ENCODE measurements at places on chromosomes 1 and 21.

DNA sequence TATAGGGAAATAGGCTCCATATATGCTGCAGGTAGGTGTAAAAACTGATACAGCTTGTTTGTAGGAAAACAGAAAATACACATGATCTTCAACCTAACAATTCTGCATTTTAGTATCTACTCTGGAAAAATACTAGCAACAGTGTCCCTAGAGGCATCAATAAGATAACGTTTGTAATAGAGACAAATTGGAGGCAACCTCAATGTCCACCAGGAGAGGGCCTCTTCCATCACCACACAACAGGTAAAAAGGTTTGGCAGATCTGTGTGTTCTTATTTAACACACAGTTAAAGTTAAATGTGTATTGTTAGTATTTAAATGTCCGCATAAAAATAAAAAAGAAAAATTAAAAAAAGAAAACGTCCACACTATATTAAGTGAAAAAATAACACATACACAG, 5.4 kb downstream of the EIF2D start:
- no peak for DNase-seq

- no peak for DNase-seq
Measured at GRCh38 chr1:24237750-24238395, 50.8 kb upstream of the IFNLR1 start.

DNA sequence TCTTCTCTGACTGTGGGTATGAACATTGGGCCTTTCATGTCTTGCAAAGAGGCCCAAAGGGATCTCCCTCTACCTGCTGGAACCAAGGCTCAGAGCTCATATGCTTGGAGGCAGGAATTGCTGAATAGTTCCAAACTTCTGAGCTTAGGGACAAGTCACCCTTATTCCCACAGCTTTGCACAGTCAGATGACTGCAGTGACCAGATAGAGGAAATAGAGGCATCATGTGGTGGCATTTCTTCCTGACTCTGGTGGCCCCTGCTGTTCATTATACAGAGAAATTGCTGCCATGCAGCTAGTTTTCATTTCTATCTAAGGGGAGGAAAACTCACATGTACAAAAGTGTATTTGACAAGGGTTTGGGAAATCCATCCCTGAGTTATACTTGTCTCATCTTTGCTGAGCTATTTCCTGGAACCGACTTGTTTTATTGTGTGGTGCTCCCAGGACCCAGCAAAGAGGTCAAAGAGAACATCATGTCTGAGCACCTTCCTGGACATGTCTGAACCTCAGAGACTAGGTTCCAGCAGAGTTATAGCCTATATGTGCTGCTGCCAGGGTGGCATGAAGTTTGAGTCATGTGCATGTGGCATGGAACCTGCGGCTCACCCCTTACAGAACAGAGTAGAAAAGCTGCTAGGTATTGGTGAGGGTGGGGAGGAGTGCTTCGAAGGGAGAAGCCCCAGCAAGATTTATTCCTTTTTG, 131.2 kb downstream of the PIK3R3 start:
- no peak for DNase-seq

- no peak for DNase-seq
Measured at GRCh38 chr1:95216292-95216990, 17.6 kb upstream of the RWDD3 start.

DNA sequence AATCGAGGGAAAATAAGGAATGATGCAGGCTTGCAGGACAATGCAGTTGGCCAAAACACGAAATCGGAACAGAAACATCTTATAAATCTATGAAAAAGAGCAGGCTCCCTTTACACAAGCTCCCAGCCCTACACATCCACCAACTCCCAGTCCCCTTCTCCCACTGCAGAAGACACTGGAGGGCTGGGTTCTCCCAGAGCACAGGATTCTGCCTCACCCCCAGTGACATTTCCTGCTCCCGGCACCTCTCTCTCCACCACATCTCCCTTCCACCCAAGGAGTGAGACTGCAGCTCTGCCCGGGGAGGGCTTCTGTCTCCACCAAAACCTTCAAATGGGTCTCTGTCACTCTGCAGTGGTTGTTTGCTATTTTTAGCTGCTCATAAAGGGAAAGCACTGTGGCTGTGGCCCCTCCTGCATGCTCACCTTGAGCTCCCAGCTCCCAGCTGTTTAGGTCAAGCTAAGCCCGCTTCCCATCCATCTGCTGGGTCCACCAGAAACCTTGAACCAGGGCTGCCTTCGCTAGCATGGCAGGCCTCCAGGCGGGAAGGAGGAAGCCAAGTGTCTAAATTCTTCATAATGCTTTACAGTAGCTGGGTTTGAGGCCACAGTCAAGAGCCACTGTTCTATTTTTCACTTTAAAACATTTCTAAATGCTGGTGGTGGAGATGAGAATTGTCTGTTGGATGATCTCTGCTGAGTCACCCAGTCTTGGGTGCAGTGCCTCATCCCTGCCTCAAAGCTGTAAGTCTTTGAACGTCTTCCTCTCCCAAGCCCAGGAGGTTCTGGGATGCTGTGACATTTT, 3.3 kb upstream of the C2CD2 start:
- no peak for DNase-seq

- DNase-seq = peak; percentile 34
Measured at GRCh38 chr1:164559342-164560051, 513 bp downstream of the PBX1 start.

GRCh38 chr1:29767088-29767685, 530.9 kb downstream of the PTPRU start:
- no peak for DNase-seq

DNA sequence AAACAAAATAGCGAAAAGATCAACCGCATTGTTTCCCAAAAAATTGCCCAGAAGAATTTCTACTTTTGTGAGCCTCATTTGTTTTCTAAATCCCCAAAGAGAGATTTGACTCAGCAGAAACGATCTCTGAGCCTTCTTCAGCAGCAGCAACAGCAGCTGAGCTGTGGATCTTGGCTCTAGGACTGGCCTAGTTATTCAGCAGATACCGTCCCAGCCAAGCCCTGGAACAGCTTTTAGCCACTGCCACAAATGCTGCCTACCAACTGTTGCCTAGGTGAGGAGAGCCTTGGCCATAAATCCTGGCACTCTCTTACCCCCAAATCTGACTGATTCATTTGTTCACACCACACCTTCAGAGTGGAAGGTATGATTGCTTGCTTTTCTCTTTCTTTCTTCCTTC, 320.1 kb downstream of the TGFB2 start:
- DNase-seq = peak; percentile 68

Data from posterior cingulate gyrus (tissue), 11 donors.